Psoas muscle (tissue), 8 donors: ENCODE measurements at places on chromosomes 5 and 9.

DNA sequence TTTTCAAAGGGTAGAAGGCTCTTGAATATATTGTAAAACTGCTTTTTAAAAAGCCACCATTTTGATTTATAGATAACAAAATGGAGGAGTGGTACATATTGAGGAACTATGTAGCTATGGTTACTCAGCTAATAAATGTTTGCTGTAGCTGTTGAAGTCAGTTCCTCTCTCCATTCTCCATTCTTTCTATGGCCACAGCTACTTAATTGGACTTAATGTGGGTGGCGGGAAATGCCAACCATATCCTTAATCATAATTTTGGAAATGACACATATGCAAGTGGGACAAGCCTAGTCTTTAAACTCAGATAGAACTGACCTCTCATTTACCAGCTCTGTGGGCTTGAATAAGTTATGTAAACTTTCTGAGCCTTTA, 10.6 kb downstream of the CDKN2A start:
- DNase-seq, result no peak

GRCh38 chr5:113266227-113266912, 168.4 kb downstream of the TSSK1B start:
- no peak for DNase-seq

DNA sequence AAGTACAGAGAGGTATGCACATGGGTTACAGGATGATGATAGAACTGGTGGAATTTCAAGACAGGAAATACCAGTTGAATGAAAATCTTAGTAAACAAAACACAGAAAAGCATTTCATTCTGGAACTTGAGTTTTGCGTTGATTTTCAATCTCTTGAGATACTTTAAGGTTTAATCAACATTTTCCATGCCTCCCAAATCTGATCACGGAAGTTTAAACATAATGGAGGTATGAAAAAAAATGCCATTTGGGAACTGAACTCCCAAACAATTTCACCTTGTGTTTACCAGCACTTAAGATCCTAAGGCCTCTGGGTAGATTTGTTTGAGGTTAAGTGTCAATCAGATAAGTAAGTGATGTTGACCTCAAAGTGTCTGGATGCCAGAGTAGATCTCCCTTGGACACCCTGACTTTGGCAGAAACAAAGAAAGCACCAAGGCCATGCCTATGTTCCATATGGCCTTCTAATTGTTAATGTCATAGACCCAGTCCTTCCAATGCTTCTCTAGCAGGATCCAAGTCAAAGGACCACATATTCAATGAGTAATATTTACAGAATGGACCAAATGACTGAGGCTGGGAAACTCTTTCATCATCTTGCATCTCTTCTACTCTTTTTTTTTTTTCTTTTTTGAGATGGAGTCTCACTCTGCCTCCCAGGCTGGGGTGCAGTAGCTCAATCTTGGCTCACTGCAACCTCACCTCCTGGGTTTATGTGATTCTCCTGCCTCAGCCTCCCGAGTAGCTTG, 216.9 kb downstream of the ARRDC3 start:
- DNase-seq, result no peak

GRCh38 chr9:12759761-12760160, 15.1 kb upstream of the LURAP1L start:
- no peak for DNase-seq

- peak; percentile 17 for DNase-seq
Measured at GRCh38 chr5:138212828-138213160, 329 bp downstream of the CDC23 start.

DNA sequence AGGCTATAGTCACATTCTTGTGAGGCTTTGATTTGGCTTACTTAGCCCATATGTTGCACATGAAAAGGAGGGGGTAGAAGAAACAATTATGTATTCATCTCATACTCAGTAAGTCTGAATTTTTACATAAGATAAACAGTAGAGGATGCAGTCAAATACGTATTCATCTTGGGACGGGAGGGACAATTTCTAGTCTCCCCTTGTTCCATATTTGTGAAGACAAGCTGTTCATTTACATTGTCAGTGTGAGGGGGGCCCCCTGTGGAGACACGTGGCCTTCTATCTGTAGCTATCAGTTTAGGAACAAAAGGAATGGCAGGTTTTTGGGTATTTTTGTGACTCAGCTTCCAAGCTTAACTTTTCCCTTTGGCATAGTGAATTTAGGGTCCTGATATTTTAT, 49.2 kb upstream of the PPP1R2B start:
- DNase-seq, result no peak

DNA sequence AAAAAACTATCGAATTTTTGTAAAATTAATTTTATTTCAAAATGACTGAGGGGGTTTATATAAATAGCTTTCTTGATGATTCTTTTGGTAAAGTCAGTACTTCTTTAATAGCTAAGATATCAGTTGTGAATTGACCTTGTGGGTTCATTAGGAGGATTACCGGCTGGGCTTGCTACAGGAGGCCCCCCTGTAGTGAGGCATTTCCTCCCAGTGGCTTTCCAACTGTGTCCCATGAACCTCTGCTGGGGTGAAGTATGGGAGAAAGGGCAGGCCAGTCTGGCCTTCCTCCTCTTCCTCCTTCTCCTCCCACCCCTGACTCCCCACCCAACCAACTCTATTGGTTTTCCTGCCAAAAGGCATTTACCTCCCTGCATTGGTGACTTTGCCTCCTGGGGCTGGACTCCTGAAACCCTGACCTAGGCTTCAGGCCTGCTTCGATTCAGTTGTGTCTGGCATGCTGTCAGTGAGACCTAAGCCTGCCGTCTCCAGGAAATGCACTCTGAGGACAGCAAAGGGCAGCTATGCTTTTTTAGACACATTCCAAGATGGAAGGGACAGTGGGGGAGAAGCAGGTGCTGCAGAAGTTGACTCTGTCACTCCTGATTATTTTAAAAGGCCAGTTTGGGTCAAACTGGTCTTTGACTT, 144.8 kb downstream of the HSPA4 start:
- DNase-seq, result no peak

- DNase-seq, result no peak
Measured at GRCh38 chr5:21661184-21661583, 1192.0 kb downstream of the CDH12 start.

- DNase-seq, result no peak
Measured at GRCh38 chr9:84218322-84218721, 122.2 kb downstream of the SLC28A3 start.

GRCh38 chr9:108552459-108553040, 303.2 kb downstream of the ACTL7B start:
- DNase-seq, result no peak

DNA sequence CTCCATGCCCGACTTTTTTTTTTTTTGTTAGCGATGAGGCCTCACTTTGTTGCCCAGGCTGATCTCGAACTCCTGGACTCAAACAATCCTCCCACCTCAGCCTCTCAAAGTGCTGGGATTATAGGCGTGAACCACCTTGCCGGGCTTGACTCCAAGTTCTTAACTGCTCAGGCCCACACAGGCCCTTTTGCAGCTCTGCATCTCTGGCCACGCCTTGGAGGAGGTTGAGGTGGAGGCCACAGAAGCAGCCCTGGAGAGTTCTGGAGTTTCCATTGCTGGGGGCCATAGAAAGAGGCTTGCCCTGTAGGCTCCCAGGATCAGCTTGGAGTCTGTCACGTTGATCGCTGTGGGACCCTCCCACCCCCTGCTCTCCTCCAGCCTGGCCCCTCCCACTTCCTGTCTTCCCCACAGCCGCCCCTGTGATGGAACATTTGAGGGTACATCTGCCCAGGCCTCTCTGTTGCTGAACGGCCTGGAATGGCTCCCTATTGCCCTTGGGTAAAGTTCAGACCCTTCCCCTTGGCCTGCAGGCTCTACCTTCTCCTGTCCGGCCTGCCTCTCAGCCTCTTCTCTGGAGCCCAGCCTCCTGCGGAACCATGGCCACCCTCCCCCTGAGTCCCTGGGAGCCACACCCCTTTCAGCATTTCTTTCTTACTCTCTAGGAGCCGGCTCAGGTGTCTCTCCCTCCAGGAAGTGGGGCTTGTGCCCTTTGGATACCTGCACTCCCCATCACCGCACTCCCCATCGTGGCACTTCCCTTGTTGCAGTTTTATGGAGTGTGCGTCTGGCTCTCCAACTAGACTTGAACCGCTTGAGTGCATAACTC, 30.4 kb upstream of the IER5L start:
- no peak for DNase-seq

GRCh38 chr5:158140120-158140731, 281.3 kb upstream of the CLINT1 start:
- DNase-seq, result peak; percentile 51

- no peak for DNase-seq
Measured at GRCh38 chr5:176535101-176535663, 2.0 kb downstream of the RNF44 start.

GRCh38 chr5:143263272-143263810, 140.1 kb downstream of the NR3C1 start:
- DNase-seq, result no peak

GRCh38 chr5:61586096-61587084, 254.3 kb downstream of the ZSWIM6 start:
- DNase-seq, result no peak

DNA sequence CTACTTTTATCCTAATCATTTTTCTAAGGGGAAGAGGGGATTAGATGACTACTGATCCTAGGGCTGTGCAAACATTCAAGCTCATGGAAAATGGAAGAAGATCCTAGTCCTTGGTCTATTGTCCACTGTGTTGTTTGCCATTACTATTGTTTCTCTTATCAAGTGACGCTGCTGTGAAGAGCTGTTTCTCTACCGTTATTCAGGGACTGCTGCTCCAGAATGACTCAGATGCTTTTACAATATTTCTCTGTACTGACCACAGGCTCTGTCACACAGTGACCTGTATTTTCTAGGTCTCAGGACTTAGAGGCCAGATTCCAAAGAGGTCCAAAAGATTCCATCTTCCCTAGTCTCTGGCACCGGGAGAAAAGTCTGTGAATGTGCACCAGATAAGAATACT, 159.5 kb upstream of the CHD1 start:
- no peak for DNase-seq

GRCh38 chr5:79285833-79286232, 49.9 kb downstream of the JMY start:
- no peak for DNase-seq

DNA sequence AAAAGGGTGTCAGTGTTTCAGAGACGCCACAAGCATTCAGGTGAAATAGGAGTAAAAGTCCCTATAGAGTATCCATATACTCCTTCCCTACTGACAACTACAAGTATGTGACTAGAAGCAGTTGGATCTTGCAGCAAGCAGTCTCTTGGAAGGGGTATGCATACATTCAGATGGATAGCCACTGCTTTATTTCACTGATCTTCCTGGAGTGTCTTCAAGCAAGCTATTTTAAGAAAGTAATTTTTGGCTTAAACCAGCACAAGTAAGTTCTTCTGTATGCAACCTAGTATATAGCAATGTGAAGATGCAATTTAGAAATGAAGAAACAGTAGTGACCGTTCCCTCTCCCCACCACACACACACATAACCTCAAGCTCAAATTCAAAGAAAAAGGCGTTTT, 446.8 kb upstream of the CDH18 start:
- no peak for DNase-seq

- DNase-seq, result peak; percentile 85
Measured at GRCh38 chr9:33415501-33416038, 13.2 kb upstream of the AQP7 start.

DNA sequence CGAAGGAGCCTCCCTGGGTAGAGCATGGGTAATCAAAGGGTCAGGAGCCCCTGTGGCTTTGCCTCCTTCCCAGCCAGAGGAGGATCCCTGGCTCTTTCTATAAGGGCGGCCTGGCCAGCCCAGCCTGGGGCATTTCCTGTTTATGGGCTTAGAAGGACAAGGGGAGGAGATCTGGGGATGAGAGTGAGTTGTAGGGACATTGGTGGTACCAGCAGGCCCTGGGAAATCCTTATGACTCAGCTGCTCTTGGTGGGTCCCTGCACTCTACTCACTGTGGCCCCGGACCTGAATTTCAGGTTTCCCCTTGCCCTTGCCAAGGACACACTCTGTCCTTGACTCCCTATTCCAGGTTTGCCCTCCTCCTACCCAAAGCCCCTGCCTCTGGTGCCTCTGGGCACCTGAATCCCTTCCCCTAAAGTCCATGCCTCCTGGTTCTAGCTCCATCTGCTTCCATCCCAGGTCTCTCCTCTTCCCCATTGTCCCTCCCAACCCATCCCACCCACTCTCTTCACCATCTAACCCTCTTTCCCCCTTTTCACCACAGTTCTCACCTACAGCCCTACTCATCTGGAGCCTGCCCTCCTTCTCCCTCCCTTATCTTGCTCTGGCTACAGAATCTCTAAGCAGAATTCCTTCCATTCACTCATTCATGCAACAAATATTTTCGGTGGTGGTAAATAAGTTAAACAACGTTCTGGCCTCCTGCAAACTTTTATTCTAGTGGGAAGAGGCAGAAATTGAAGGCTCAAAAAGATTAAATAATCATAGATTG, 34.9 kb downstream of the PCDH1 start:
- no peak for DNase-seq

DNA sequence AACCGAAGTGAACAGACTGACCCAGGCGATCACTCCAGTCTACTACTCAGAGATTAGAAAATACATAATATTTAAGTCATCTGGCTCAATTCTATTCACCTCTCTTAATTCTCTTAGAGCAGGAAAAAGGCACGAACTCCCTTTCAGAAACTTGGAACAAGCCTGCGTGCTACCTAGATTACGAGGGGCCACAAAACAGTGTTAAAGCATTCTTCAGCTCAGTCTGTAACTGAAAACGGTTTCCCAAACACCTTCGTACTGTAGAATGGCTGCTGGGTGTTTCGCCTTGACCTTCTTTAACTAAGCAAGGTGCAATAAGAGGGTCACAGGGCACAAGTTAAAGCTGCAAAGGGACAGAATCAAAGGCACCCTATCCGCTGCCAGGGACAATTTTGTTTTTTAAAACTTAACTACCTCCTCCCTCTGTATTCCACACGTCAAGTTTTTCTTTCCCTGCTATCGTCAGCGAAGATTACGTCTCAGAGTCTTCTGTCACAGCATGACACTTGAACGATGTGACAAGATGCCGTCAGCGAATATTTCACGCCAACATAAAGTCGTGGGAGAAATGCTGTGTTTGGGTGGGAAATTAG, 687 bp downstream of the LYSMD3 start:
- no peak for DNase-seq

DNA sequence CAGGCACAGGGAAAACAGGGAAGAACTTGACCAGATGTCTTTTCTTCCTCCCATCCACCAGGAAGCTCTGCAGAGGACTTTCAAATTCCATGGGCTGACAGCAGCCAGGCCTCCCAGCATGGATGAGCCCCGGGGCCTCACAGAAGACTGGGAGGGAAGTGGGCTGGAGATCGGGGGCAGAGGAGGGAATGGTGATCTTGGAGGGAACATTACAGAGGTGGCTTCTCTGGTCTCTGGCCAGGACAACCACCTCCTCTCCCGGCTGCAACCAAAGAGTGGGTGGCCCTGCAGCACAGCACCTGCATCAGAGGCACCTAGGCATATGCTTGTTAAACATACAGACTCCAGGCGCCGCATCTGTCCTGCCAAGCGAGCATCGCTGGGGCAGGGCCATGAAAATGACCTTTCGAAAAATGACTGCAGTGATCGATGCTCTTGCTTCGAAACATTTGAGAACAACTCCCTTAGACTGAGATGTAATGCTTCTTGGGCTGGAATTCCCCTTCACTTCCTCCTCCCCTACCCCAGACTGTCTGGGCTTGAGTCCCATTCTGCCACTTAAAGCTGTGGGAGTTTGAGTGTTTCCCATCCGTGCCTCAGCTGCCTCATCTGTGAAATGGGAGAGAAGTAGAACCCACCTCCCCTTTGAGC, 68.7 kb upstream of the UNC5A start:
- DNase-seq, result no peak
